ENCODE measurements at places on chromosomes 2 and 18.
A peak's percentile ranks its signal among the peaks of the same experiment; 100 is the strongest.

GRCh38 chr18:76980663-76981395 is 151.8 kb downstream of the MBP start:
- no peak for DNase-seq

- DNase-seq = no peak
Observed at GRCh38 chr2:113077921-113078320, 10.2 kb downstream of the IL1F10 start.

DNA sequence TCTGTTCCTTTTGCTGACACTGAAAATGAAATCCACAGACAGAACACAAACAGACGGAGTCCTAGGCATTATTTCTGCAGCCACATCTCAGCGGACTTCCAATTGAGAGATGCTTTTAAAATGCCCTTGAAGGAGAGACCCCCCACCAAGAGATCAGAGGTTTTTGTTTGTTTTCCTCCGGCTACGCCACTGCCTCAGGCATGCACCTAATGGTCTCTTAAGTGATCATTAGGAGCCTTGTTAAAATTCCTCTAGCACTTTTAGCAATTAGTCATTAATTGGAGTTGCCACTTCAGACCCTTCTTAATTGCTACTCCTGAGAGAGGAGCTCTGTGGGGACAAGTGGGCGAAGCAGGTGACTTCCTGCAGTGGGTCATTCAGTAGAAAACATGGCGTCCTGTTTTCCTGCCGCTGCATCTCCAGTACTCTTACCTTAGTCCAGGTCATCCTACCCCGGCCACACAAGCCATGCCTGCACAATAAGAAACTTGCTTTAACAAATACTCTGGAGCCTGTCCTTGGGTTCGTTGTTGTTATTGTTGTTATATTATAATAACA is 257.7 kb upstream of the CHAC2 start:
- no peak for DNase-seq

- DNase-seq = no peak
Observed at GRCh38 chr2:224395620-224396390, 6.1 kb downstream of the FAM124B start.

DNA sequence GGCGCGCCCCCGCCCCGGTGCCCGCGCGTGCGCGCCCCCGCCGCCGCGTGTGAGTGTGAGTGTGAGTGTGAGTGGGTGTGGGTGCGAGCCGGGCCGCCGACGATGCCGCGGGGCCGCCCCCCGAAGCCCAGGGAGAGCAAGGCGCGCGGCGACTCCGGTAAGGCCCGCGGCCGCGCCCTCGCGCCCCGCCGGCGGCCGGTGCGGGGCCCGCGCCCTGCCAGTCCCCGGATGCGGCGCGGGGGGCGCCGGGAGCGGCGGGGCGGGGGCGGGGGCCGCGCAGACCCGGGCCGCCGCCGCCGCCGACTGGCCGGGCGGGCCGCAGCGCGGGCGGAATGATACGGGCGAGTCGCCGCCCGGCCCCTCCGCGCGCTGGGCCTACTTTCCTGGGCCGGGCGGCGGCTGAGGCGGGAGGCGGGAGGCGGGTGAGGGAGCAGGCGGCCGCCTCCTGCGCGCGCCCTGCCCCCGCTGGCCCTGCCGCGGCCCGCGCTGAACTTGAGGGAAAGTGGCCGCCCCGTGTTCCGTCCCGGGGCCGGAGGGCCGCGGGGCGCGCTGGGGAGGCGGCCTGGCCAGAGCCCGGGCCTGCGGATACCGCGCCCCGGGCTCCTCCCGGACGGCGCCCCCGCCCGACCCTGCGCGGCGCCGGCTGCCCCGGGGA is at the start of gene ZNF236:
TSS of gene ZNF236 (plus strand) at position 52 of the 655 bp plus-strand sequence. CDS start at position 103, 51 bp downstream.
- DNase-seq = peak; percentile 60

DNA sequence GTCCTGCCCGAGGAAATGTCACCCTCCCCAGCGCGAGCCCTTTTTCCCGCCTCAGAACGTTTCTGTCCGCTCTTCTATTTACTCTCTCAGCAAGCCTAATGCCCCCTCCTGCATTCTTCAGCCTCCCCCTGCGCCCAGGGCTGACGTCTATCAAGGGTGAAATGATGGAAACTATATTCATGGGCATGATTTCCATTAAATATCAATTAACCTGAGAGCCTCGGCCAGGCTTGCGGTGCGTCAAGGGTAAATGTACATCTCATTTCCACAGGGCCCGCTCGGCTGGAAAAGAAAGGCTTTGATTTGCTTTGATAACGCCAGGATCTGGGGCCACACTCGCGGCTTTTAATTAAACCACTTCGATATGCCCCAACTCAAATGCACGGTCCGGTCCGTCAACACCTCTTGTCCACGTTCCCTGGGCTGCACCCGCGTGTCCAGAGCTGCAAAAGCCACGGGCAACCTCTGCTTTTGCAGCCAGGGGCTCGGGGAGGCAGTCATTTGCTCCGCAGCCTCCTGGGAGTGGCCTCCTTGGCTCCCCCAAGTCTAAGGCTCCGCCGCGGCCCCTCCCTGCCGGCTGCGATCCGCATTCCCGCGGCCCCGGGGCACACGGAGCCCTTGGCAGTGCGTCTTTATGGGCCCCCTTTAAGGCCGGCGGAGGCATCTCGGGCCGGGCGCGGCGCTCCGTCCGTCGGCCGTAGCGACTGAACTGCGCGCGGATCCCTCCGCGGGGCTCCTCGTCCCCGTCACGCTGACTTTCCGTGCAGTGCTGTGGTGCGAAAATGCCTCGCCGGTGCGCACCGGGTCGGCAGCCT is at the start of gene HOXD8:
TSS of gene HOXD8 (plus strand) at position 724 of the 815 bp plus-strand sequence. CDS start 662 bp downstream, outside the sequence.
- DNase-seq = no peak

- no peak for DNase-seq
Observed at GRCh38 chr2:65354773-65355172, 77.6 kb downstream of the SPRED2 start.

GRCh38 chr18:70405052-70405451 is 116.2 kb downstream of the SOCS6 start:
- DNase-seq = no peak

DNA sequence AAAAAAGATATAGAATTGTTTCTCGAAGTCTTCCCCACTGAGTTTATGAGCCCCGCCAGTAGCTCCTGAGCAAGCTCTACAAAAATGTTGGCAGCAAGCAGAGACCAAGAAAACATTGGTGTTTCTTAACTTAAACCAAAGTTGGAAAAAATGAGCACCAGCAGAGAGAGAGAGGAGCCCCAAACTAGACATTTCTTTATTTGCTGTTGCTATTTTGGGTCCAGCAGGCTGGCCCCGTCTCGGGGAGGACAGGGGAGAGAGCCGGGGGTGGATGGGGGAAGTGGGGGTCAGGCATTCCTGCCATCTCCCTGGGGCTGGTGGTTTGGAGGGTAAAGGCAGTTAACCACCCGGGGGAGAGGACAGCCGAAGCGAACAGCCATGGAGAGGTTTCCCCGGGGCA is 113.0 kb downstream of the DYSF start:
- DNase-seq = no peak

DNA sequence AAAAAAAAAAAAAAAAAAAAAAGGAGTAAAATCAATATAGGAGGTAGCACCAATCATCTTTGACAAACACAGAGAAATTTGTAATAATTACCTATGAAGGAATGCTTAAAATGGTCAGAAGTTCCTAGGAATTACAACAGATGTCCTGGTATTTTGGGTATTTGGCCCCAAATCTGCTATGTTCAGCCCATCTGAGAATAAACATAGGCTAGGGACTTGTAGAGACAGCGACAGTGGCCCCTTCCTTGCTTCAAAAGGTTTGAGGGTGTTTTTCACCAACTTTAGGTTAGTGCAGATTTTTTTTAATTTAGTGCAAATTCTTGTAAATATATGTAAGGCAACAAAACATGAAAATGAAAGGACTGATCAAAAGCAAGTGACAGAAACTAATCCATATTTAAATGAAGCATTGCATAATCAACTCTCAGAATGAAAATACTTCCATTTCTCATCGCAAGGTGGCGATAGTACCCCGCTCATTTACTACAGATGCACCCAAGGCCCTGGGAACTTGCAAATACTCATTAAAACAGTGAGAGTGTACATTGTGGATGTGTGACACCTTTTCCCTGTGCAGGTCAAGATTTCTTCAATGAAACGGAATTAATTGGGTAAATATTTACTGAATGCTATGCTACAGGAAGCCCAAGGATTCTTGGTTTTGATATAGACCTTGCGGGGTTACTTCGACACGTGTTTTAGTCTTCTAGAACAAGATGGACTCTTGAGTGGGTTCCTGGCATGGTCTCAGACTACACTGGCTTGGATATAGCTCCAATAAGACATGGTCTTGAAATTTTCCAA is 44.6 kb downstream of the FAM124B start:
- peak; percentile 21 for DNase-seq
